T1000 (cell line): ENCODE measurements at places on chromosomes 6 and 20.

- DNase-seq, result no peak
Observed at GRCh38 chr6:167093922-167094432, 28.9 kb upstream of the CCR6 start.

DNA sequence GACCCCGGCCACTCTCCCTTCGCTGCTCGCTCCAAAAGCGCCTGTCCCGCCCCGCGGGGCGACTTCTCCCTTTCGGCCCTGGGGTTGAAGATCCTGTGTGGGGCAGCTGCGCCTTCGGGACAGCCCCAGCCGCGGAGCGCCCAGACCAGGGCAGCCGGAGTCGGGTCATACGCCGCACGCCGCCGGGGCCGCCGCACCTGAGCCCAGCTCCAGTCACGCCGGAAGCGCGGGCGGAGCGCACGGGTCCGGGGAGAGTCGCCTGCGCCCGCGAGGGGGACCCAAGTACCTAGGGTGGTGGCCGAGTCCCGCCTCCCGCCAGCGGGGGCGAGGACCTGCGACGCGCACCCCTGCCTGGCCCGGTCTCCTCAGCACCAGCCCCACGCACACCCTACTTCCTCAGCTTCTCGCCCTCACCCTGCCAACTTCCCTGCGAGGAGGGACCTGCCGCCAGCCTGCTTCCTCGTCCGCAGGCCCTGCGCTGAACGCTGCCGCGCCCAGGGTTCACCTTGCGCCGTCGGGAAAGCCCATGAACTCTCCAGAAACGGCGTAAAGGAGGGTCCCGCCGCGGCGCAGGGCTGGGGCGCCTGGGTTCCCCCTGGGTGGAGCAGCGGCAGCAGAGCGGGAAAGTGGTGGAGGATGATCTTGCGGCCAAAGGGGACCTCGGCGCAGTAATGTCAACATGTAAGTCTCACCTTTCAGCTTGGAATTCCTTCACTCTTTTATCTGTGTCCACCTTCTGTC, at the start of gene ADGRG6:
ADGRG6 (plus strand) TSS at position 357 of the 741 bp plus-strand sequence; CDS start at position 680, 323 bp downstream.
- no peak for DNase-seq

DNA sequence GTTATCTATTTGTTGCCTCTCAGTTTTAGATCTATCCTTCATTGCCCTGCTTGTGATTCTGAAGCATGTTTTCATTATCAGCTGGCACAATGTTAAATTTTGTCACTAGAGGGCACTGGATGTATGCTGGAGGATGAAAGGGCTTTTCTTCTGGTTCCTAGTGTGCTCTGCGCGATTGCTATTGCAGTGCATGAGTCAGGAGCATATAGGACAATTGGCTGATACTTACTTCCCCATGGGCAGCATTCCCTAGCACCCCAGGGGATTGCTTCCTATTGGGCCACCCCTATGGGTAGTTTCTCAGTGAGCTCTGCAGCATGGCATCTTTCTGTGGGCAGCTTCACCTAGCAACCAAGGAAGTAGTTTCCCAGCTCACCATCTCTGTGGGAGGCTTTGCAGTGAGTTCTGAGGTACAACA, 280.3 kb upstream of the SYNCRIP start:
- DNase-seq, result peak; percentile 44

GRCh38 chr6:46583721-46584120, 68.9 kb downstream of the CYP39A1 start:
- DNase-seq, result no peak

- no peak for DNase-seq
Observed at GRCh38 chr6:97630604-97631003, 347.6 kb upstream of the MMS22L start.

DNA sequence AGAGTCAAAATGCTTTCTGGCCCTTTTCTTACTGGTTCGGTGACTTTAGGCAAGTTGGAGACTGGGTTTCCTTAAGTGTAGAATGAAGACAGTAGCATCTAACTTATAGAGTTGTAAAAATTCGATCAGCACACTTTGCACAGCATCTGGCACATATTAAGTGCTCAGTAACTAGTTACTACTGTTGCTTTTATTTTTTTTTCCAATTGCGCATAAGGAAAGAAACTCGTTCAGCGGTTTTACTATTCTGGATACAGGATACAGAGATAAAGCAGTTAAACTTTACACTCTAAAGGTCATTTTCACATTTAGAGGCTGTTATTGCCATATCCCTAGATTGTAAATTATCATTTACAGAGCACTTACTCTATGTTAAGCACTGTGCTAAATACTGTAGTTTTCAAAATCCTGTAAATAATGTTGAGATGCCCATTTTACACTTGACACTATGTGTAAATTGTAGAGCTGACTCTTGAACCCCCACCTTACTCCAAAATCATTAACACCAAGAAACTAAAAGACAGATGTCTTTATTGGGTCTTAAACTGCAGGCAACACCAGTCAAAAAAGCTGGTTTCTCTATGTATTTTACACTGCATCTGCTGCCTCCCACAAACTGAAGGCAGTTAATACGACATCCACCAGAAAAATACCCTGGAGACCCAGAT, 886 bp downstream of the ROMO1 start:
- no peak for DNase-seq

DNA sequence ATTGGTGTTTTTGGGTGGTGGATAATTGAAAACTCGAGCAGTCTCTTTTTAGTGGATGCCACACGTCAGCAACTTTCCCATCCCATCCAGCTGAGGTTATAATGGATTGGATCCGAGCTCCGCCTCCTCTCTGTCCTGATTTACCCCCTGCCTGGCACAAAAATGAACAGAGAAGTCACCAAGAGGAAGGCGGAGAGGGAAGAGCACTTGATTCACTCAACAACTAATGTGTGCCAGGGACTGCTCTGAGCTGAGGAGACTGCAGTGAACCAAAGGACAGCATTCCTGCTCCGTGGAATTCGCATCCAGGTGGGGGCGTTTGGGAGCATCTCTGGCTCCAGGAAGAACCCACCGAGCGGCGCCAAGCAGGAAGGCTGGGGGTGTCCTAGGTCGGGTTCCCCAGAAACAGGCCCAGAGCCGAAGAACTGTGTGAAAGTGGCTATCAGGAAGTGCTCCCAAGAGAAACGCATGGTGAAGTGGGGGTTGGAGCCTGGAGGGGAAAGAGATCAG, 95.8 kb upstream of the NAA20 start:
- DNase-seq, result no peak

- DNase-seq, result no peak
Observed at GRCh38 chr6:144197919-144198318, 47.6 kb downstream of the STX11 start.

DNA sequence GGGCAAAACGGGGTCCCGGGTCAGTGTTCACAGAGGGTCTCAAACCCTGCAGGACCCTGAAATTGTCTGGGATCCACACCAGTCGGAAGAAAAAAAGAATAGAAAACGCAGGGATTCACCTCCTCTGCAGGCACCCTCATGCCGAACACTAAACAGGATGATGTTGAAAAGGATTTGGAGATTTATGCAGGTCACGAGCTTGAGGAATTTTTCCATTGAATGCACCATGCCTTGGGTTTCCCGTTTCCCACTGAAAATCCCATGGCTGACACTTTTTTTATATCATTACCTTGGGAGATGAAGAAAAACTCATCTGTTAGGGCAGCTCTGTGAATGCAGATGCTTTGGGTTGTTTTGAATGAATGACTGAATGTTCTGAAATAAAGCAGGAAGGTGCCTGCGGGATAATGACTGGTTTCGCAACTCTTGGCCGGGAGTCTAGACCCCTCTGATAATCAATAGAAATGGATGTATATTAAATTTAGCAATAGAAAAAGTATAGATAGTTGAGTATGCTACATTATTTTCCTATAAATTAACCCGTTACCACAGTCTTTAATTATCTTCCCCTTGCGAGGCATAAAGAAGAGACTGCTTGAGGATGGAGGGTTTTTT, 147.5 kb upstream of the AFDN start:
- no peak for DNase-seq

DNA sequence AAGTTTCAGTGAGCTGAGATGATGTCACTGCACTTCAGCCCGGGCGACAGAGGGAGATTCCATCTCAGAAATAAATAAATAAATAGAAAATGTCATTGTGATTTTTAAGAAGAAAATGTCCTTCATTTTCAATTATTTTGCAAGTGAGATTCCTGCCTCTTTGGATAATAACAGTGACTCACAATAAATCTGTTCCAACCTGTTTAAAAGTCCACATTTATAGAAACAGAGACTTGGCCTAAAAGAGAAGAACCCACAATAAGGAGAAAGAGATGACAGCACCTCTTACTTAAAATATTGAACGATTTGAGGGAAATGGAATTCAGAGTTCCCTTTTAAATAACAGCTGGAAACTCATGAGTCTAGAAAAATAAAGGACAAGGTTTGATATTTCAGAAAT, 373.4 kb upstream of the NOX3 start:
- no peak for DNase-seq

DNA sequence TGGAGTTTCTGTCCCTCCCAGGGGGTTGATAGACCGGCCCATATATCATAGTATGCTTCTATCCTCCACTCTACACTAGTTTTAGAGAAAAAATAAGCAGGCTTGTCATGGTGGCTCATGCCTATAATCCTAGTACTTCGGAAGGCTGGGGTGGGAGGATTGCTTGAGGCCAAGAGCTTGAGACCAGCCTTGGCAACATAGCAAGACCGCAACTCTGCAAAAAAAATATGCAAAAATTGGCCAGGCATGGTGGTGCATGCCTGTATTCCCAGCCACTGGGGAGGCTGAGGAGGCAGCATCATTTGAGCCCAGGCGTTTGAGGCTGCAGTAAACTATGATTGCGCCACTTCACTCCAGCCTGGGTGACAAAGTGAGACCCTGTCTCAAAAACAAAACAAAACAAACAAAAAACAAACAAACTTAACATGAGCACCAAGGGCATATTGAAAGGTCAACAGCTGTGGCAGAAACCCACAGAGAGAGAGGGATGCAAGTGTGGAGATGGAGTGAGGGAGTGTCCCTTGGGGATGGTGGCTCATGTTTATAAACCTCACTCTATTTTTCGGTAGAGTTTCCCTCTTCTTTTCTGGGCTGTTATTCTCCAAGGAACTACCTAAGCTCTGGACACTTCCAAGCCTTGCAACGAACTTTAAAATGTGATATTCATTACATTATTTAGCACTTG, 24.1 kb downstream of the SLC24A3 start:
- DNase-seq, result no peak

DNA sequence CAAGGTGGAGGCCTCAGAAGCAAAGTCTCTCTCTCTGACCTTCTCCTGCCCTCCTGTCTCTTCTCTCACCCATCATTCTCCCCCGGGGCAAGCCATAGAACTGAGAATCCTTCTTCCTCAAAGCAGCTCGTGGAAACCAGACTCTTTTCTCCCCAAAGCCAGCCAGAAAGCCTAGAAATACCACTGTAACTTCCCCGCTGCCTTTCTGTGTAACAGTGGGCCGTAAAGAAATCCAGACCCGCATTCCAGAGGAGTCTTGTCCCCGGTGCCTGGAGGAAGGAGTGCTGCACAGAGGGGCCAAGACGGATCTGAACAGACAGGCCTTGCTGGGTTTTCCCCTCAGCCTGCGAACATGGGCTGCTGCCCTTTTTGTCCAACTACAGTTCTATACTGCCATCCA, 977 bp upstream of the SLC22A2 start:
- DNase-seq, result no peak
